ENCODE measurements at places on chromosomes 3 and 15.

GRCh38 chr3:127038466-127038865, 55.6 kb downstream of the PLXNA1 start:
- no peak for DNase-seq

DNA sequence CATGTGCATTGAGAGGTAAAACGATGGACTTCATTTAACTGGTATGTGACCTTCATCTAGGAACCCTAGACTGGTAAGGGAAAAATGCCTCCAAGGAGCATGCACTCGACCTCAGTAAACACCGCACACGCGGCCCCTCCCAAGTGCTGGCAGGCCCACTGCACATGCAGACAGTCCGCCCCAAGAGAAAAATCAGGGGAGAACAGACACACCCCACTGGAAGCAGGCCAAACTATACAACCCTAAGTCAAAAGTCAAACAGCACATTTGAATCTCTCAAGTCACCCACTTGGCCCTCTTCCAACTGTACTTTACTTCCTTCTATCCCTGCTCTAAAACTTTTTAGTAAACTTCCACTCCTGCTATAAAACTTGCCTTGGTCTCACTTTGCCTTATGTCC, 250.1 kb upstream of the HES1 start:
- no peak for DNase-seq

GRCh38 chr15:88905576-88905975, 7.6 kb downstream of the MFGE8 start:
- DNase-seq = no peak

- DNase-seq = no peak
These were observed 118.3 kb upstream of the TUSC7 start for GRCh38 chr3:116591236-116591635.

- peak; percentile 16 for DNase-seq
These were observed 36.5 kb downstream of the DAPK2 start for GRCh38 chr15:64009798-64010261.

DNA sequence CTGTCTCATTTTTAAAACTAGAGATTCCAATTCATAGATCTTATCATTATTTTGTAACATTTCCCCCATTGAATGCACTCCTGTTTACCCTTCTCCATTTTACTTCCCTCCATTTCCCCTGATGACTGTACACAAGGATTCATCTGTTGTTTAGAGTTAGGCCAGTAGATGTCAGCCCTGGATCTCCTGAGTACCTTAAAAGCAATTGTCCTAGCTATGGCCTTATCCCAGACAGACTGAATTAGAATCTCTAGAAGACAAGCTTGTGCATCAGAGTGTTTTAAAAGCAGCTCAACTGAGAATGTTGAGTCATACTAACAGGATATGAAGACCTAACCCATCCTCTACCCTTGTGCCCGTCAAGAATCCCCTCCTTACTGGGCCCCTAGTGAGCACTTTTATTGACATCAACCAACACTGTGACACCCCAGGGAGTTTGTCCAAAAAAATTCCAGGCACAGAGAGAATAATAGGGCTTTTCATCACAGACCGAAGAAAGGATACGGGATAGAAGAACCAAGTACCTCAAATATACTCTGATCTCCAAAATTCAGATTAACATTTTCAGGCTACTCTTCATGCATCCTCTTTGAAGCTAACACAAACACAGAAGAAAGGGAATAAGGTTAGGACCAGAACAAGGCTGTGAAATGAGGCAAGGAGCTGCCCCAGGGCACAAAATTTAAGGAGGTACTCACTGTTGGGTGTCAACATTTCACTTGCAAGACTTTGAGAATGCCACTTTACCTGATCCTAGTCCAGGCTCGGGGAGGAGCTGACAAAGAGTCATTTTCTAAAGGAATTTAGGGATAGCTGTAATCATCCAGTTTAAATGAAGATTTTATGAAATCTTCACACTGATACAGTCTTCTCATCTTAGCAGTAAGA, 17.1 kb downstream of the ZBED2 start:
- peak; percentile 93 for DNase-seq

DNA sequence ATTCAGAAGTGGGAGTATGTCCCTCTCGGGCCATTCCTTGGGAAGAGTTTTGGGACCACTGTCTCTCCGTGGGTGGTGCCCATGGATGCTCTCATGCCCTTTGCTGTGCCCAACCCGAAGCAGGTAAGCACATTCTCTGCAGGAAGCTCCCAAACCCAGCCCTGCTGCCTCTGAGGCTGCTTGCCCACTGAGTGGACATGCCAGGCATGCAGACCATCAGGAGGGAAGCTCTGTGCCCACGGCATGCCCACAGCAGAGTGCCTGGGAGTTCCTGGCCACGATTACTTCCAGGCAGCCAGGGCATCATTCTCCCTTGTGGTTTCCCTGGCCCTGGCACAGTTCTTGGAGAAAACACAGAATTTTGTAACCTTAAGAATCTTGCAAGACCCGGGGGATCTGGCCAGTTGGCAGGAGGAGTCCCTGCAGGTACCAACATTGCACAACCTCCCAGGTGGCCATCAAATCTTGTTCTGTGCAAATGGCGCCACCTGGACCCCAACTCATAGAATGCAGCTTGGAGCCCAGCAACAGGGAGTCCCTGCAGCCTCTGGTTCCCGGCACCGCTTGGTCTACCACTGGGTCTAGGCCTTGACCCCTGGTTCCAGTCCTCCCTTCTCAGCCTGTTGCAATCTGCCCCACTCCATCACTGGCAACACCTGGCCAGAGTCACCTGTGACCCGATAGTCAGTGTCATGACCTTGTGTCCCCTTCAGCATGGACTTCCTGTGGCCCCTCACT, 20.4 kb downstream of the FAH start:
- DNase-seq = peak; percentile 52

DNA sequence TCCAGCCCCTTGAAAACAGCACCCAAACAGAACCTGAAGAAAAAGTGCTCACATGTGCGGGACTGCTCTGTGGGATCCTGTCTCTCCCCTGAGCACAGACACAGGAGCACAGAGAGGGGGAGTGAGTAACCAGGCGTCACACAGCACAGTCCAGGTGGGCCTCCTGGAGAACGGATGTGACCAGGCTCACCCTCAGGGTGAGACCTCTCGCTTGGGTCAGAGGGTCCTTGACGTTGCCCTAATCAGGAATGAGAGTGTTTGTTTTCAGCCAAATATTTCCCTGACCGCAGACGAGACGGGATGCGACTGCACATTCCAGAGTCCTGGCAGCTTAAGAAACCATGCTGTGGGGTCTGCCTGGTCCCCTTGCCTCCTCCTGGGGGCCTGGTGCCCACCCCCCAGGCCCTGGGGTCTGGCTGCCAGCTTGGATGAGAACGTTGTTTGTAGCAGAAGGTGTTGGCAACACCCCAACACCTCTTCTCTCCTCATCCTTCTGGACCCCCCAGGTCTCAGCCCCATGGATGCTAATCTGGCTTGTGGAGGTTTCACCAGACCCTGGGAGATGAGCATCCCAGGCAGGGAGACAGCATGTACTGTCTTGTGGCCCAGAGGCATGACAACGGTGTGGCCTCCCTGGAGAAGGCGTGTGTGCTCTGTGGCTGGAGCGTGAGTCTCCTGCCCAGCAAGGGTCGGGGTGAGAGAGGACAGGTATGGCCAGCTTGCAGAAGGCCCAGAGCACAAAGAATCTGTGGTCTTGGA, 42.1 kb upstream of the SLC6A6 start:
- DNase-seq = peak; percentile 62

- no peak for DNase-seq
These were observed 244.4 kb downstream of the SOX2 start for GRCh38 chr3:181956122-181956521.
